CD4-positive, alpha-beta memory T cell (primary cell): ENCODE measurements at places on chromosomes 5 and 9. TPM values are rescaled to one million over a fixed set of nuclear protein-coding genes. Genes with fewer than 3 reads are reported as not detected.

The ADAMTS12 gene
- not detected for total RNA-seq

The HAND1 gene
- not detected for total RNA-seq

The VPS13A gene
- 58.2 TPM for total RNA-seq

The PCDHA5 gene
- total RNA-seq: not detected

The SPINK5 gene
- total RNA-seq: not detected

The JAKMIP2 gene
- 1.2 TPM for total RNA-seq

The PCDHB15 gene
- total RNA-seq: 0.53 TPM

The OSTF1 gene
- 60.8 TPM for total RNA-seq
